ENCODE measurements at places on chromosomes 2 and 18. TPM values are rescaled to one million over a fixed set of nuclear protein-coding genes. Genes with fewer than 3 reads are reported as not detected.

PASK gene
- polyA plus RNA-seq: 5.0 TPM

DNA sequence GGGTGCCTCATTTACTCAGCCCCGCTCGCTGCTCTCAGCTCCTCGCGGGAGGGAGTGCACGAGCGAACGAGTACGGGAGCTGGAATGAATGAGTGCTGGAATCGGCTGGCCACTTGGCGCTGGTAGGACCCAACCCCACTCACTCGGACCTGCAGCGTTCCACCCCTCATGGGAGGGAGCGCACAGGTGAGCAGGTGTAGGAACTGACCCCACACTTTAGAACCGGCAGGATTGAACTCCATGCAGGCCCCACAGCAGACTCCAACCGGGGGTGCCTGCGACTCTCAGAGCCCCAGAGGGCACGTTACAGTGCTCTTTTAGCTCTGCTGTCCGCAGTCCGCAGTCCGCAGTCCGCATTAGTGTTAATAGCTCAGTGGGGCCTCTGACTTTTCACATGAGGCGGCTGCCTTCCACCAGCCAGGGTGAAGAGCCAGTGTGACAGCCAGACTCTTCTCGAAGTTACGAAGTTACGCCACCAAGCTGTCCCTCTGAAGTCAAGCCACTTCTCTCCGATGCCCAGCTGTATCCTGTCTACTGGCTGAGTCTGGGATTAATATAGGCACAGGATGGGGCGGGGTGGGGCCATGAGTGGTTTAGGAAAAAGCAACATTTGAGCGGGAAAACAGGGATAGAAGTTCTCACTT lies 102.7 kb upstream of the ARHGAP15 start:
- no peak for DNase-seq

DNA sequence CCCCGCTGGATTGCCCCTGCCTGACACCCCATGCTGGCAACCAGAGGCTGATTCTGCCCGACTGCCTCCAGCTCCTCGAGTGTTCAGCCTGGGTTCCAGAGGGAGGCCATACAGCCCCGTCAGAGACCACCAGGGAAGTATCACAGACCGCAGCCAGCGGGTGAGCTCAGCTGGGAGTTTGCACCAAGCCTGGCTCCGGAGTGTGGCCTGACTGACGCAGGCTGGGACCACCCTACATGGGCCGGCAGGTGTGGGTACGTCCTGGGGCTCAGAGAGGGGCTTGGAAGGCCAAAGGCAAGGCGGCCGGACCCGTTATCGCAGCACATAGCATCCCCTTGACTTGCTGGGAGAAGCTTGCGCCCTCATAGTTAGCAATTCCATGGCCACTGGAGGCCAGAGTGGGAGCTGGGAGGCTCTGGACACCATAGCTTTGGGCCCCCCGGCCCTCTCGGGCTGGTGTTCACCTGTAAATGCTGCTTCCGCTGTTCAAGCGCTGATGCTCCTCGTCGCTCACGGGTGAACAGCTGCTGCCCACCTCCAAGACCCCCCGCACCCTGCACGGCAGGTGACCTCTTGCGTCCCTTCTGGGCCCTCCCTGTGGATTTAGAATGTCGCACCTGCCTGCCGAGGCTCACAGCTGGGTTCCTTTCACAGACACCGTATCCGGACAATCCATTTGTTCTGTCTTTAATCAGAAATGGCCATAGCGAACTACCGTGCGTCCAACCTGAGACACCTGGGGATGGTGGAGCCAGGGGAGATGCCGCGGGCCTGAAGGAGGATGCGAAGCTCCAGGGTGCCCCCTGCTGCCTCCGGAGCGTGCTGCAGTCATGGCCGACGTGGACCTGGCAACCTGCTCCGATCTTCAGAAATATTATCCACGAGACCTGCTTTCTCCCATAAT lies 31.2 kb upstream of the SLC66A3 start:
- no peak for DNase-seq

DNA sequence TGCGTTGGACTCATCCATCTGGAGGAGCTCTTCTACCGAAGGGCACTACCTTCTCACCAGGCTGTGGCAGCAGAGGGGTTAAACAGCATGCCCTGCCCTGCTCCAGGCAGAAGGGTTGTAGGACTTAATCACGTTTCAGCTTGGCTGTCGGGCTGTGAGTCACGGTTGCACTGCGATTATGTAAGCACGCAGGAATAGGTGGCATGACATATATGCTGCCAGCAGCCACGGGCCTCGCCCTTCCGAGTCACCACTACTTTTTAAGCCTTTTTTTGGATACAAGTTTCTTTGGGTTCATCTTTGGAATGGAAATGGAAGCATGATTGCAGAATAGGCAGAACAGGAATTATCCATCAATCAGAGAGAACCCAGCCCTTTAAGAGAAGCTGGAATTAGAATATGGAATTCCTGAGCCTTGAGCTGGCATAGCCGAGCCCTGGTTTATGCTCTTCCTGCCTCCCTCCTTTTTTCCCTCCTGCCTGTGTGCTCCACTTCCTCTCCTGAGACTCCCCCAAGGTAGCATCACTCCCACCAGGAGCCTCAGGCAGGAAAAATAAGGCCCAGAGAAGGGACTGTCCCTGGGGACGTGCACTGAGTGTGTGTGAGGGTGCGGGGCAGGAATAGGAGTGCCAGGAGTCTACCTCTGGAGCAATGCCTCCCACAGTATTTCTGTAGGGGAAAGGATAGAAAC lies 86.8 kb downstream of the SEMA4F start:
- DNase-seq: no peak

DNA sequence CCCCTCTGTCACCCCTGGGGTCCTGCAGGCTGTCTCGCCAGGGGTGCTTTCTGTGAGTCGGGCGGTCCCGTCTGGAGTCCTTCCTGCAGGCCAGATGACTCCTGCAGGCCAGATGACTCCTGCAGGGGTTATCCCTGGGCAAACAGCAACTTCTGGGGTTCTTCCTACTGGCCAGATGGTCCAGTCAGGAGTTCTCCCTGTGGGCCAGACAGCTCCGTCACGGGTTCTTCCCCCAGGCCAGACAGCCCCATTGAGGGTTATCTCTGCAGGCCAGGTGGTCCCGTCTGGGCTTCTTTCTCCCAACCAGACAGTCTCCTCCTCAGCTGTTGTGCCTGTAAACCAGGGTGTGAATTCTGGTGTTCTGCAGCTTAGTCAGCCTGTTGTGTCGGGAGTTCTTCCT lies 27.6 kb downstream of the ADNP2 start:
- DNase-seq: no peak

DNA sequence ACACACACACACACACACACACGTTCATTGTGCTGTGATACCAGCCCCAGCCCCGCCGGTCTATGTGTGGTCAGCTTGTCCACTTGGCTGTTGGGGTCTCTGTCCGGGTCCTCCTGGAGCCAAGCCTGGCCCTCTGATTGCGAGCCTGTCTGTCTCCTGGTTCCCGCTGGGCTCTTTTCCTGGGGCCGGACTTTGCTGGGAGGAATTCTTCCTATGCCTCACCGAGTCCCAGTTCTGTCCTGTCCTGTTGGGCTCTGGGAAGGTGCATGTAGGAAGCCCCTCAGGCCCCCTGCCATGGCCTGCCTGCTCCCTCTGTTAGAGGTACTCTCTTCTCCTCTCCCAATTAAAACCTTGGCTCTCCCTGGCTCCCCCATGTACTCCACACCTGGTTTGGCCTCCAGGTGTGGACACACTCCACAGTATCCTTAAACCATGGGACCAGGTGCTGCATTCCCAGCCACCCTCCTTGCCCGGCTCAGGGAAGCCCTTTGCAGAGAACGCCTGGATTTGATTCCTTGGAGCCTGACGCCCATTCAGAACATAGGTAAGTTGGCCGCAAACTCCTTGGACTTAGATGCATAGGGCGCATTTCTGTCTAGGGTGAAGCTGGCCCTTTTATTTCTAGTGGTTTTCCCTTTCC lies 42.3 kb downstream of the CABLES1 start:
- no peak for DNase-seq

- DNase-seq: no peak
Measured at GRCh38 chr2:36376319-36376765, 20.8 kb downstream of the CRIM1 start.

GRCh38 chr18:73778032-73778359 lies 369.6 kb downstream of the FBXO15 start:
- DNase-seq: no peak

DNA sequence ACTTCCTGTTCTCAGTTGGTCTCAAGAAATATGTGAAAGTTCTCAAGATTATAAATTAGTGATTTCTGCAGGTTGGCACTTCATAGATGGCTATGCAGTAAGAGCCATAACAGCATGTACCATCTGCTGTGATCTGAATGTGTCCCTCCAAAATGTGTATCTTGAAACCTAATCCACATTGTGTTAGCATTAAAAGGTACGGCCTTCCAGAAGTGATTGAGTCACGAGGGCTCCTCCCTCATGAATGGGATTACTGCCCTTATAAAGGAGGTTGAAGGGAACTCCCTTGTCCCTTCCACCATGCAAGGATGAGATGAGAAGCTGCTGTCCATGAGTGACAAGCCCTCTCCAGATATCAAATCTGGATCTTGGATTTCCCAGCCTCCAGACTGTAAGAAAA lies 45.0 kb downstream of the METTL4 start:
- DNase-seq: no peak

ZSWIM2 gene
- not detected for polyA plus RNA-seq

DNA sequence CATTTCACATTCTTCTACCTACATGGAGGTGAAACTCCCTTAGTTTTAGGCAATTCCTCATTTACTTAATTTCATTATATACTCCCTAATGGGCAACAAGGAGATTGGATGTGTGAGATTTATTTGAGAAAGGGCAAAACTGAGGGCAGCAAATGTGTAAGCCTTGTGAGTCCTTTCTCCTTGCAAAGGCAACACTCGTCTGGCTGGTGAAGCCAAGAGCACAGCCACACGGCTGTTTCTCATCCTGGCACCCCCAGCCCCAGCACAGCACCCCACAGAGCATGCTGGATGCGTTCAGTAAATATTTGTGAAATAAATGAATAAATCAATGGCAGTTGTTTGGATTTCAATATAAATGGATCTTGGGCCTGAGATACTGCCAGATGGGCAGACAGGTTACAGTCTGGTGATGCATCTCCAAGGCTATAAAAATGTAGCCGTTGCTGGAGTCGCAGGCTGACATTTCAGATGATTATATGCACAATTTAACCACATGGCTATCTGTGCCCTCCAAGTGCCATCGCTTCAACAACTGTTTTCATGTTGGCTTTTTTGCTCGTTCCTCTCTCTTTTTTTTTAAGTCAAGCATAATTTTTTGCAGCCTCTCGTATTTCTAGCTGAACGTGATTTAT lies 154.1 kb upstream of the REV1 start:
- no peak for DNase-seq

GCG gene
- polyA plus RNA-seq: 15.6 TPM

ADAM23 gene
- 10.8 TPM for polyA plus RNA-seq

- no peak for DNase-seq
Measured at GRCh38 chr18:50080932-50081560, 113.9 kb downstream of the MYO5B start.

EVA1A gene
- 5.0 TPM for polyA plus RNA-seq

SPATA3 gene
- not detected for polyA plus RNA-seq

DNA sequence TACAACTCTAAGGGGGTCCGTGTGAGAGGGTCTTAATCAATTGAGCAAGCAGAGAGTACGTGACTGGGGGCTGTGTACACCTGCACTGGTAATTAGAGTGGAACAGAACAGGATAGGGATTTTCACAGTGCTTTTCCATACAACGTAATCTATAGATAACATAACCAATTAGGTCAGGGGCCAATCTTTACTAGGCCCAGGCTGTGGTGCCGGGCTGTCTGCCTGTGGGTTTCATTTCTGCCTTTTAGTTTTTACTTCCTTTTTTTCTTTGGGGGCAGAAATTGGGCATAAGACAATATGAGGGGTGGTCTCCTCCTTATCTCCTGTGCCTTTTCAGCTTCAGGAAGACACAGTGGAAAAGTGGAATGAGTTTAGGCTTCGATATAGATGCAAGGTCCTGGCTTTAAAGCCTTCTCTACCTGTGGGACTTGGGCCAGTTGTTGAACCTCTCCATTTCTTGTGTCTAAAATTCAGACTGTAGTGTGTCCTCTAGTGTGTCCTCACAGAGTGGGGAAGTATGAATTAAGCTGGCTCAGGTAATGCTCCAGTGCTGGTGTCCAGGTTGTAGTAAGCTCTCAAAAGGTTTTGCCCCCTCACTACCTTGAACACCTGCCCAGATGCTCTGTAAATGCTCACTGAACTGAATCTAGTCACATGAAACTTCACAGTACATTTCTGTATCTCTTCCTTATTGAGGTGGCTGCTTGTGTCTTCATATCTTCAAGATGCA lies 422.8 kb downstream of the SETBP1 start:
- no peak for DNase-seq

Measured in forelimb muscle (tissue), 1 donor.